AG10803 (cell line): ENCODE measurements at places on chromosomes 6 and 20.
A peak's percentile ranks its signal among the peaks of the same experiment; 100 is the strongest.

GRCh38 chr20:38115896-38116295 is 49.2 kb downstream of the TGM2 start:
- no peak for DNase-seq

DNA sequence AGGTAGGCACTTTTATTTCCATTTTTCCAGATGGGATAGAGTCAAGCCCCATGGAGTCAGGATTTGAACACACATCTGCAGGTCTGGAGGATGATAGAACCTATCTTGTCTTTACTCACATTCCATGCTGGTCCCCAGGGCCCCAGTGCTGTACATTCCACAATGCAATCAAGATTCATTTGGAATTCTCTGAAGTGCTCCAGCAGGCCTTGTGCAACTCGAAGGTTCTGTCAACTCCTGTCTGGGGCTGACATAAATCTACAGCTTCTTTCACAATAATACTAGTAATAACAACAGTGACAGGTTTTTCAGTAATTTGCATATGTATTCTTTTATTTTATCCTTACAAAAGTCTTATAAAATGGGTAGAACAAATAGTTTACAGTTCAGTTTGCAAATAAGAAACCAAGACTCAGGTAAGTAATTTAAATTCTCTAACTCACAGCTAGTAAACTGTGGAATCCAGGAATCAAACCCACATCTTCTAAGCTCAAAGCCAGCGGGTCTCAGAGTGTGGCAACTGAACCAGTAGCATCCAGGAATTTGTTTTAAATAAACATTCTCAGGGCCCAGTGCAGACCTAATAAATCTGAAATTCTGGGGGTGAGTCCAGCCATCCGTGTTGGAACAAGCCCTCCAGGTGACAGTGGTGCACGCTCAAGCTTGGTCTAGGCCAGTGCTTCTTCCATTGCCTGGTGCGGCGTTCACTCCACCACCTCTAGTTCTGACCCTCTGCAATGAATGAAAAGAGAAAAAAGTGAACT is 137.0 kb upstream of the TNFAIP3 start:
- peak; percentile 88 for DNase-seq

- DNase-seq = peak; percentile 55
Observed at GRCh38 chr6:160088784-160089533, 32.7 kb upstream of the SLC22A1 start.

GRCh38 chr6:50721978-50722377 is 8.7 kb downstream of the TFAP2D start:
- no peak for DNase-seq

DNA sequence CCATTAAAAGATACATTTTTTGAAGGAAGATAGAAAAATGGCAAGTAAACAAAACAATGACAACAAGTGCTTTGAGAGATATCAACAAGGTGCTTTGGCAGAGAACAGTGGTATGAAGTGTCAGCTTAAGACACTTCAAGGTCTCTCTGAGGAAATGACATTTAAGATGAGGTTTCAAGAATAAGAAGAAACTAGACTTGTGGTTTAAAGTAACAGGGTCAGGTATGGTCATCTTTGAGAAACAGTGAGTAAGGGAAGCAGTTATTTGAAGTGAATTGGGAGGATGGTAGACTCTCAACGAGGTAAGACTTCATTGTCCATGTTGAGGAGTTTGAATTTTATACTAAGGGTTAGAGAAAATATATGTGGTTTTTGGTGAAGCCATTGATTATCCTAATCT is 77.8 kb downstream of the SYCP2L start:
- no peak for DNase-seq

DNA sequence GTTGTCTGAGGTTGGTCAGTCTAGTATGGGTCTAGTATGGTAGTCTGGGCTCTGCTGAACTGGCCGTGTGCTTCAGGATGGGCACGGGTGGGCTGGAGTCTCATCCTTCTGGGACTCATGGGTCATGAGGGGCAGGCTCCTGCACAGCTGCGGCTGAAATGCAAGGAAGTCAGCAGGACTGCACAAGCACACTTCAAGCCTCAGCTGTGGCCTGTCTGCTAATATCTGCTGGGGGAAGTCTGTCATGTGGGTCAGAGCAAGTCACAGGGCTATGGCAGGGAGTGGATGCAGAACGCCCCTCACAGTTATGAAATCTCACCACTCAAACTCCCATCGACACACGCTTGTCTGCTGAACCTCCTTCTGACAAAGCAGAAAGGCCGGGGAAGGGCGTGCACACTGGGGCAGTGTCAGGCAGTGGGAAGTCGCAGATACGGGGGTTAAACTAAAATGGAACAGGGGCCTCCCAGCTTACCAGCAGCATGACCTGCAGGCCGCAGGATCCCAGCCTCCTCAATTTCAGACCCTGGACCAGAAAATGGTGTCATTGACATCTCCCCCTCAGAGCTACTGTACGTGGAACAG is 229.5 kb downstream of the SMOC2 start:
- DNase-seq = no peak

- peak; percentile 81 for DNase-seq
Observed at GRCh38 chr20:38970302-38970701, 8.2 kb downstream of the DHX35 start.

DNA sequence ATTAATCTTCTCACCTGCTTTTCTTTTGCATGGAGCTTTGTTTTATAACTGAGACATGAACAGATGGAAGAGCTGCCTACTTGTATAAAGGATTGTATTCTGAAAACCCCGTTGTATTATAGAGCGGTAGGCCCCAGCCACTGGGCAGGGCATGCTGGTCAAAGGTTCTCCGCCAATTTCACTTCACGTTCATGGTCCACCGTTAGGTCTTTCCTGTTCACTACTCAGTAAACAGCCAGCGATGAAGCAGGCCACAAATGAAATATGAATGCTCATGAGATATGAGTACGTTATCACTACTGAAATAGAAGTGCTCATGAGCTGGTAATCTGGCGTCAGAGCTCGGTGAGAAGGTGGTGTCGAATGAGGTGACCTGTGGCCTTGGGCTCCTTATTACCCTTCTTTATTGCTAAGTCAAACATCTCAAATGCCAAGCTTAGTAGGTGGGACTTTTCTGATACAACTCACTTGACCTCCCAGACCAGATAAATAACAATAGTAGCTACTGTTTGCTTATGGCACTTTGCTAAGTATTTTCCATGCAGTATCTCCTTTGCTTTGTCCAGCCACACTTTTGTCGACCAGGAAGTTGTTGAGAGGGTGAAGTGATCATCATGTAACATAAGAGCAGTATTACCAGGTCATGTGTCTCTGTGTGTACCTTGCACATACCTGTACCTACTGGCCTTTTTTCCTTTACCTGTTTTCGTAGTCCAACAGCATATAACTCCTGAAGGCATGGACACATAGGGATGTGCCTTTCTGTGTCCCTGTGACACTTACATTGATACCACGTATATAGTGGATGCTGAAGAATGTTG is 16.7 kb downstream of the EDN3 start:
- DNase-seq = no peak

GRCh38 chr6:152896923-152897322 is 85.9 kb downstream of the FBXO5 start:
- DNase-seq = no peak

DNA sequence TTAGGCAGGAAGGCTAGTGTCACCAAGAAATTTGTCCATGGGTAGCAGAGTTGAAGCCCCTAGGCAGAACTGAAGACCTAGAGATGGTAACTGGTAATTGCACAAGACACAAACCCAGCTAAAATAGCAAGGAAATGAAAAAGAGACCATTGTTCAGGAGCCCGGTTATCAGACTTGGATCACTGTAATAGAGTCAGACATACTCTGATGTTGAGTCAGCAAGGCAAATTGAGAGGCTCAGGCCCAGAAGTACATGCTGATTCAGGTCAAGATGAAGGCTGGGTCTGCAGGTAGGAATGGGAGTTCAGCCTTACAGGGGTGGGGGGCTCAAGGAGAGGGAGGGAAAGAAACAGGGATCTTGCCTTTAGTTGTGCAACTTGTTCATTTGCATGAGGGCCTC is 6.5 kb upstream of the TMEM242 start:
- DNase-seq = no peak

DNA sequence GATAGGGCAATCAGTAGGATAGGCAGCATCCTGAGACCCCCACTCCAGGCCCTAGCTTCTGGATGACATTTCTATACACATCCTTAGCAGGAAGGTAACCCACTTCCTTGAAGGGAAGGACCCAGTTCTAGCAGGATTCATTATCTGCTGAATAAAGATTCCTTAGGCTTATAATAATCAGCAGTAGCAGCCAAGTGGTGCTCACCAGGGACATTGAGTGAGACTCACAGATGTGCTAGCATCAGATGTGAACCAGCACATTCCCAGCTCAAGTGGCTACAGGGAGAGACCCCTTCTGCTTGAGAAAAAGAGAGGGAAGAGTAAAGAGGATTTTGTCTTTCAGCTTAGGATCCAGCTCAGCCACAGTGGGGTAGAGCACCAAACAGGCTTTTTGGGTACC is 244.8 kb upstream of the UFL1 start:
- DNase-seq = no peak
